ENCODE measurements at places on chromosomes 11 and 22.

GRCh38 chr22:50439871-50440331 is 34.9 kb downstream of the SBF1 start:
- DNase-seq = no peak

DNA sequence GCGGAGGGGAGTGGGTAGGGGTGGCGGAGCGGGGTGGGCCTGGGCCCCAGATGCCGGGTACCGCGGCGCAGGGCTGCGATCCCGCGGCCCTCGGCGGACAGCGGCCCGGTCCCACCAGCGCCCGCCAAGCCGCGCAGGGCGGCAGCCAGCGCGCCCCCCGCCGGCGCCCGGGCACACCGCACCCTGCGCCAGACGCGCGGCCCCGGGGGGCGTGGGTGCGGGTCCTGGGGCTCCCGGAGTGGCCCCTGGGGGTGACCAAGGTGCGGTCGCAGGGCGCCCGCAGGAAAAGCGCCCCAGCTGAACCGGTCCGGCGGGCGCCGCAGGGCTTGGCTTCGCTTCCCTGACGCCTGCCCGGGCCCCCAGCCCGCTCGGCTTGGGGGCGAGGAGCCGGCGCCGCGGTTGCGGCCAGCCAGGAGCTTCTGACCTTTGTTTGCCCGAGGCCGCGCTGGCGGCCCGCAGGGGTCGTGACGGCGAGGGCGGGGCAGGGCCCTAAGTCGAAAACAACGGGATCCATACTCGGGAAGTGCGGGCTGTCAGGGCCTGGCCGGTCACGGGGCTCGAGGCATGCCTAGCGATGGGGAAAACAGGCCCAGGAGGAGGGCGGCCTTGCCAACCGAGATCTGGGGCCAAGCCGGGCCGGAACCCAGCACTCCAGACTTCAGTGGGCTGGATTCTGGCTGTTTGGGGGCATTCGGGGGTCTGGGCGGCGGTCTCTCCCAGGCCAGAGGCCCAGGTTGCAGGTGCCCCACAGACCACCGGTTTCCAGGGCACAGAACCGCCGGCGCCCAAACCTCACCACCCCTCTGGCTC is 581 bp upstream of the AP5B1 start:
- no peak for DNase-seq

GRCh38 chr11:96658436-96658835 is 268.6 kb downstream of the JRKL start:
- DNase-seq = peak; percentile 2

DNA sequence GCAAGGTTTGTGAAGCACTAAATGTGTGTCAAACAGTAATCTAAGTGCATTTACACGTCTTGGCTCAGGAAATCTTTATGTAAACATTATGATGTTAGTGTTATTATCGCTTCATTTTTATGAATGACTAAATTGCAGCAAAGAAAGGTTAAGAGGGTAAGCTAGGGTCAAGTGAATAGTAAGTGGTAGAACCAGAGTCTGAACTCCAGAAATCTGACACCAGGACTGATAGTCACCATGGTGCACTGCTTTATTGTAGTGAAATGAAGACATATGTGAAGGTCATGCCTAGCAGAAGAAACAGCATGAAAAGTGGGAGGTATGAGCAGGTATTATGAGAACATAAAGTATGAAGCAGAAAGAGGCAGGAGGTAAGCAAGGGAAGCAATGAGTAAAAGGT is 368.7 kb upstream of the TENM4 start:
- DNase-seq = peak; percentile 2
